ENCODE measurements at places on chromosomes 16 and 17.

DNA sequence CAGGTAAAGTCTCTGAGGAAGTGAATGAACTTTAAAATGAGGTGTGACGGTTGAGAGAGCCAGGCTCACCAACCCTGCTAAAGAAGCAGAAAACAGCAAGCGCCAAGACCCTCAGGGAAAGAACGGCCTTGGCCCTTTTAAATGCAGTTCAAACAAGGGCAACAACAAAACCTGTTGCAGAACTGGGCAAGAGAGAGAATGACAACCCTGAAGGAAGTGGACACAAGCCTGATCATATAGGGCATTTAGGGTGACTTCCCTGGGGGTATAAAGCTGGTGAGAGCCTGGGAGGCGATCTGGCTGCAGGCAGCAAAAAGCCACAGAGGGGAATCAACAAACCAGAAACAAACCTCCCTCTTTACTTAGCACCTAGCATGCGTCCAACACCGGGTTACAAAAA, 1.0 kb downstream of the CPPED1 start:
- no peak for DNase-seq

- no peak for DNase-seq
Measured at GRCh38 chr17:80146121-80147034, 550 bp downstream of the EIF4A3 start.

GRCh38 chr16:75733305-75734211, 7.3 kb upstream of the CPHXL start:
- DNase-seq, result no peak

DNA sequence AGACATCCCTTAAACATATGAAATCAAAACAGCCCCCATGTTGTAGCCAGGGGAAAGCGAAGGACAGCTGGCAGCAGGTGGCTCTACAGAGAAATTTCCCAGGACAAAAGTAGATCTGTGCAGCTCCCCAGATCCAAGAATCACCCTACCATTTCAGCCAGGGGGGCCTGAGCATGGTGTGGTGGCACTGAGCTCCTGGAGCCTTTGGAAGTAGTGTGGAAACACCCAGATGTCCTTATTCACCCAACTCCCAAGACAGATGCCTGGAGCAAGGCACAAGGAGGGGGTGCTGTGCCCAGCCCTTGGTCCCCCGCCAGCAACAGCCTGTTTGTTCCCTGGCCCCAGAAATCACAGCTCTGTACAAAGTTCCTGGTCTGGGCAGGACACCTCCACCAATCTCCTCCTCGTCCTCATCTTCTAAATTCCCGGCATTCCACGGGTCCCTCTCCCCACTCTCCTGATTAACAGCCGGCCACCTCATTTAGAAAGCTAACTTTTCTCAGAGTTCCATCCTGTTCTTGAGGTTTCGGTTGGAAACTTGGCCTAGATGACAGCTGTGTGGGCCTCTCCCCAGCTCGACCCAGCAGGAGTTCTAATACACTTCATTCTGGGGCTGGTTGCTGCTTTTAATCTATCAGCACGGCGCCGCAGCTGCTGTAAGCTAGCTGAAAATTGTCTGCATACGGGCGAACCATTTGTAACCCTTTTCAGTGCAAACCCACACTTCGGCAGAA, 191.1 kb downstream of the C16orf78 start:
- no peak for DNase-seq

DNA sequence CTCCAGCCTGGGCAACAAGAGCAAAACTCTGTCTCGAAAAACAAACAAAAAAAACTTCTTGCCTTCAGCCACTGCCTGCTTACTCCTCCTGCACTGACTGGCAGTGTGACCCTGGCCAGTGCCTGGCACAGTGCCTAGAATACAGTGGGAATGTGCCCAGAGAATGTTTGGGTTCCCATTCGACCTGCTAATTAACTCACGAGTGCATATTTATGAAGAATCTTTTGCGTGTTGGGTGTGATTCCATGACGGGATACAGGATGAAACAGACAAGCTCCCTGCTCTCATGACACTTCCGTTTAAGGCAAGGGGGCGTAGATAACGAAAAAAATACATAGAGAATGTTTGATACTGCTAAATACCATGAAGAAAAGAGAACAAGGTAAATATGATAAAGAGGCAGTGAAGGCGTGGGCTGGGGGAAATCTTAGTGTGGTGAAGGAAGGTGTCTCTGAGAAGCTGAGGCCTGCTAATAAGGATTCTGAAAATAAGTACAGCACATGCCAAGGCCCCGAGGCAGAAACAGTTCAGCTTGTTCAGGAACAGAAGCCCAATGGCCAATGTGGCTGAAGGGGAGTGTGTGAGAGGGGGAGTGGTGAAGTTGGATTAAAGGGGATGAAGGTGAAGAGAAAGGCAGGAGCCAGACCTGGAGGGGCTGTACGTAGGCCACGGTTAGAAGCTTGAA, 4.3 kb downstream of the ABI3 start:
- no peak for DNase-seq

All from activated gamma-delta T cell treated with anti-CD3 and anti-CD28 coated beads, Interleukin-2, amount 50 U/mL, for 16 hours (primary cell).